Sciatic nerve (tissue), 2 donors: ENCODE measurements at places on chromosomes 3 and 15.

DNA sequence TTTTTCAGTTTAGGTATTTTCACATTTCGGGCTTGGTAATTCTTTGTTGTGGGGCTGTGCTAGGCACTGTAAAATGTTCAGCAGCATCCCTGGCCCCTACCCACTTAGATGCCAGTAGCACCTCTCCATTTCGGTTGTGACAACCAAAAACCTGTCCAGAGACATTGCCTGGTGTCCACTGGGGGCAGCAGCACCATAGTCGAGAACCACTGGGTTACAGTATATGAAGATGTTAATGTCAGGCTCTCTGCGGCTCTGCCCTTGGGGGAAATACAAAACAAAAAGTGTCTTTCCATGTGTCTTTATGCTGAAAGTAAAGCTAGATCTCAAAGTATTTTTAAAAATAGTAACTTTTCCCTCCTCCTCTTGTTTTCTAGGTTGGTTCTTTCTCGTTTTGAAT lies 177.2 kb downstream of the ITPR1 start:
- DNase-seq, result no peak

GRCh38 chr3:71504250-71505036 lies 79.1 kb downstream of the FOXP1 start:
- DNase-seq, result no peak

- DNase-seq, result no peak
Observed at GRCh38 chr15:98841419-98841970, 166.1 kb downstream of the PGPEP1L start.

GRCh38 chr15:70091726-70092463 lies 5.8 kb downstream of the TLE3 start:
- DNase-seq, result no peak

DNA sequence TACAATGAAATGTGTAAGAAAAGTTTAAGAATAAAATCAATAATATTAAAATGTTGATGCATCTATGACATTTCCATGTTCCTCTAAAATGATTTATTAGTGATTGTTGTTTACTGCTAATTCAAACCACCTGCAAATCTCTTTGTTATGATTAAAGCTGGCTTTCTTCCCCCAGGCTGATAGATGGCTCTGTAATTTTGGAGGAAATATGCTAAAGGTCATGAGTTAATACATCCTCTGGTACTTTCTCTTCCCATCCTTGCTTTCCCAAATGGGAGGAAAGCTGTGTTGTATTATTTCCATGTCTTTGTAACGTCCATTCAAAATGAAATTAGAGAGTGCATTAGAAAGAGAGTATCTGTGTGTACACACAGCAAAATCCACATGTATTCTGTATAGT lies 139.5 kb upstream of the TMCO5A start:
- no peak for DNase-seq

DNA sequence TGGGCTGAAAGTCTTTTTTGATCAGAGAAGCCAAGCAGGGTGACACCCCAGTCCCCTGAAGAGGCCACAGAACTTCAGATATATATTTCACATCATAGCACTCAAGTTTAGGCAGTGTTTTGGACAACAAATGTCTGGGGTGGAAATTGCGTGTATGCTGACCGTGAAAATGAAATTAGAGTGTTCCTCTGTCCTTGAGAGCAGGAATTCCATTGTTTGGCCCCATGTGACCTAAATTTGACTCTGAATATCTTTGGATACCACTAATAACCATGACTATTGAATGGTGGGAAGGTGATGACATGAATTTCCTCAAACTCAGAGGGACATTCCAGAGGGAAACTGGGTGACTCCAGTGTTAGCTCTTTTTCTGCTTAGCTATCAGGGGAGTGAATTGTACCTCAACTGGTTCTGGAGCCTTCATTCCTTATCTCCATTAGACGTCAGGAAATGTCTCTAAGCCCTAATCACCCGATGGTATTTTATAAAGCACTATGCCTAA lies 263.5 kb upstream of the RASGRP1 start:
- DNase-seq, result no peak
